Activated effector memory CD4-positive, alpha-beta T cell treated with anti-CD3 and anti-CD28 coated beads, Interleukin-2, amount 50 U/mL, for 16 hours (primary cell): ENCODE measurements at places on chromosomes 4 and X.

GRCh38 chr4:173485164-173485563 is 44.9 kb downstream of the HAND2 start:
- DNase-seq: no peak

- no peak for DNase-seq
These were observed 2.3 kb downstream of the FBXL5 start for GRCh38 chr4:15652841-15653240.

DNA sequence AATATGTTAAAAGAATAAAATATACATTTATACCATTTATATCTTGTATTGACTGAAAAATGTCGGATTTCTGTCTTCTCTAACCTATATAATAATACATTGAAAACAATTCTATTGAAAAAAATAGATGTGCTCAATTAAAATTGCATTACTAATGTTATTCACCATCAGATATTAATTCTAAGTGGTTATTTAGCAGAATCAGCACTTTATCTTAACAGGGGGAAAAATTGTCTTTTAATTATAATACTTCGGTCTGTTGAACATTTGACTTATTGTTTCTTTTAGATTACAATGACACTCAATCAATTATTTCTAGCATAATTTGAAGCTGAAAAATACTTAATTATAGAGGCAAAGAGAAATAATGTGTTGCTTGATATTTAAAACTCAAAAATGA is 220.3 kb downstream of the PABPC4L start:
- no peak for DNase-seq

GRCh38 chr4:184166736-184167135 is 50.9 kb downstream of the ENPP6 start:
- DNase-seq: no peak

- no peak for DNase-seq
These were observed 48.6 kb downstream of the HAUS3 start for GRCh38 chr4:2193326-2193725.

DNA sequence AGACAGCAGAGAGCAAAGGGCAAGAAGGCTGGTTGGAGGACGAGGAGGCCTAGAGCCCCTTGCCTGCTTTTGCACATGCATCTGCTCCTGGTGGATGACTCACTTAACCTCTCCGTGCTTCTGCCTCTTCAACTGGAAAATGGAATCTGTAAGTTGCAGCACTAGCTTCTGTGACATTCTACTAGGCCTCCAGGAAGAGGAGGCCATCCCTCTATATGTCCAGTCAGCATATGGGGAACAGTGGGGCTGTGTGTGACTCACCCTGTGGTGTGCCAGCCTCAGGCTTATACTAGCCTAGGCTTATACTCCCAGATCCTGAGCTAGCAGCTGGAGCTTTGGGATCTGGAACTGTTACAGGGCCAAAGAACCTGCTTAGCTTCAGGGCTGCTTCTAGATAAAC is 36.0 kb downstream of the RTL9 start:
- no peak for DNase-seq

DNA sequence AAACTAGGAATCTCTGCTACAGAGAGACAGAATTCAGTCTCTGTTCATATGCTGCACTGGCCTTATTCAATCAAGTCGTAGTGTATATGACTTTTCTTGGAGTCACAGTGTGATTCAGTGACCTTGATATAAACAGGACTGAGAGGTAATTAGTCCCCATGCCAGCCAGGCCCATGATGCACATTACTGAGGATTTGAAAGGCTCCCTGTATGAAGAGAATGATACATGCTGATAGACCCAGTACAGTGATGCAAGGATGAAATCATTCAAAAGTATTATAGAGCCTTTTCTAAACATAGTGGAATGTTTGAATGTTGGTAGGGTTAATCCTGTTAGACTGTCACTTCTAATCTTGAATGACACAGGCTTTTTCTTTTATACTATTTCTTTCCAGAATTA is 34.1 kb downstream of the ANXA3 start:
- DNase-seq: no peak

- peak; percentile 74 for DNase-seq
These were observed 7.2 kb upstream of the NEUROG2 start for GRCh38 chr4:112523008-112523721.

- DNase-seq: no peak
These were observed 62.4 kb downstream of the JADE1 start for GRCh38 chr4:128871948-128872347.

- peak; percentile 57 for DNase-seq
These were observed 202.1 kb downstream of the PTTG2 start for GRCh38 chr4:38162240-38162784.

DNA sequence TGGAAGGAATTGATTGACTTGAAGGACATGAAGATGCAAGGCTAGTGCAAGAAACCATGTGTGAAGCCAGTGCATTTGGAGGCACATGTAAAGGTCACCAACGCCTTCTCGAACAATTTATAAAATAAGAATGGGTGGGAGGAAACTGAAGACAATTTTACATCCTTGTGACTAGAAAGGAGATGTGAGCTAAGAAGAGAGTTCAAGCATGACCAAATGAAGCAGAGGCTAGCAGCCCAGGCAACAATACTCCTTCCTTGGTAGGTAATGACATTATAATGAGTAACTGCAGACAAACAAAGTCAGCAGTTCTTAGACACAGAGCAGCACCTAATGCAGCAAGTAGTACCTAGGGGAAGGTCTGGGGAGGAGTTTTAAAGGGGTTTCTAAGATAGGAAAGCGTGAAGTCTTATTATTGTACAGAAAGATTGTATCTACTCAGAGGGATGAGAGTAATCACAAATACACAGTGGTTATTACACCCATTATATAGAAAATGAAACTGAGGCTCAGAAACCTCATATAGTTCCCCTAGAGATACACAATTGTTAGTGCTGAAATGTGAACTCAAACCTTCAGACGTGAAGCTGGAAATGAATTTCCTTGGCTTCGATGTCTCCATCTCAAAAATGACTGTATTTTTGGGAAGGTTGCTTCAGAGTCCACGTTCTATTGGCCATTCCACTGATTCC is 56.1 kb downstream of the ATXN3L start:
- no peak for DNase-seq

DNA sequence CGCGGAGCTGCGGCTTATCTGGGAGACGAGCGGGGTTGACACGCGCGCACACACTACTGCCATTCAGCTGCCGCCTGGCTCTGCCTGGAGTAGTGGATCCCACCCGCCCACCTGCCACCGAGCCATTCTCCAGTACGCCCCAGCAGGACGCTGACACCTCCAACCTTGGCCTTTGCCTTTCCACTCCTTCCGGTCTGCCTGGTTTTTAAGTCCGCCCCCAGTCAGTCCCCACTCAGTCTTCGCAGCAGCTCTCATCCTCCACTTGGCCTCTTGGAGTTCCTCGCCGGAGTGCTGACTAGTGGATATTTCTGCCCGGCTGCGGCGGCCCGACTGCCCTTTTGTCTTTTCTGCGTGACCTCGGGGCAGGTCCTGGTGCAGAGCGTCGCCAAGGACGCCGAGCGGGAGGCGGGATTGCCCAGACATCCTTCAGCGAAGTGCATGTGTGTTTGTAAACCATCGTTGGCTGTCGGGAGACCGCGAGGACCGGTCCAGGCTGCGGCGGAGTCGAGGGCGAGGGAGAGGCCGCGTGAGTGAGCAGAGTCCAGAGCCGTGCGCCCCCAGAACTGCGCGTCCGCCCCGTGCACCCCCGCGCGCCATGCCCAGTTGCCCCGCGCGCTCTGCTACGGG is 1.1 kb downstream of the SLIT2 start:
- peak; percentile 58 for DNase-seq

DNA sequence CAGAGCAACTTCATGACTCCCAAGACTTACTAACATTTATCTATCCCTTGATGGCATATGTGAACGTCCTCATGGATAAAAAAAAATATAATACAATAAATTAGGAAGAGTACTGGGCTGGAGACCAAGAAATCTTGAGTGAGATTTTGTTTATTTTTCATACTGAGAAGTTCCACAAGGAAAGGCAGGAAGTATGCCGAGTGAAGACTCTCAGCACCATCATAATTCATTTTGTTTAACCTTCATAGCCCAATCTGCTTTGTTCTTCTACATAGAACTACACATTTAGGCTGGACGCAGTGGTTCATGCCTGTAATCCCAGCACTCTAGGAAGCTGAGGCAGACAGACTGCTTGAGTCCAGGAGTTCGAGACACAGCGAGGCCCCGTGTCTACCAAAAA is 198.3 kb downstream of the NSUN7 start:
- no peak for DNase-seq

DNA sequence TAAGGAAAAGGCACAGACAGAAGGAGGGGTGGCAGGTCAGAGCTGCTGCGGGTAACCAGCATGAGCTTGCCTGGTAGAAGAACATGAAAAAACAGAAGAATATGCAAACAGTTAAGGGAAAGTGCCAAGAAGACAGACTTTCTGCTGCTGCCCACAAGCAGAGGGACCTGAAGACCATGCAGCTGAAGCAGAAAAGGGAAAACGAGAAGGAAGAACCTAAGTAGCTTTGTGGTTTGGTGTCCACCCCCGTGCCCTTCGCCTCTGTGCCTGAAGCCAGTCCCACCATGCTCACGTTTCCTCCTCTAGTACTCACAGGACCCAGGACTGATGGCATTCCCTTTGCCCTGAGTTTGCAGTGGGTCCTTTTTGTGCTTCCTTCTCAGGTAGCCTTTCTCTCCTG is 62.8 kb downstream of the UBA6 start:
- no peak for DNase-seq

- no peak for DNase-seq
These were observed 32.0 kb upstream of the STS start for GRCh38 chrX:7115557-7115956.

- no peak for DNase-seq
These were observed 44.7 kb downstream of the SETD7 start for GRCh38 chr4:139511320-139511719.

- DNase-seq: no peak
These were observed 64.5 kb downstream of the TEC start for GRCh38 chr4:48205107-48205506.

DNA sequence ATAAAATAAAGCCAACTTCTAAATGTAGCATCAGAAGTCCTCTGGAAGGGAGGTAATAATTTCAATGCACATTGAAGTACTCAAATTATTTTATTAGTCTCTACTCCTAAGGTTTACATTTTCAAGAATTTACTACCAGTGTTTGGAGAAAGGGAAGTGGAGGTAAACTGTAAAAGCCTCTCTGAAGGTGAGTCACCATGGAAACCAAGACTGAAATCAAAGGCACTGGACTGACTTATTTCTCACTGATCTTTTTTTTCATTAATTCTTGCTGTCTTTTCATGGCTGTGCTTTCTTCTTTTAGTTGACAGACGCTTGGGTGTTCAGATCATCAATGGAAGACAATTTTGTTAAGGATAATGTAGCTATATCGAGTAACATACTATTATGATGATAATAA is 9.7 kb downstream of the SLC39A8 start:
- no peak for DNase-seq

DNA sequence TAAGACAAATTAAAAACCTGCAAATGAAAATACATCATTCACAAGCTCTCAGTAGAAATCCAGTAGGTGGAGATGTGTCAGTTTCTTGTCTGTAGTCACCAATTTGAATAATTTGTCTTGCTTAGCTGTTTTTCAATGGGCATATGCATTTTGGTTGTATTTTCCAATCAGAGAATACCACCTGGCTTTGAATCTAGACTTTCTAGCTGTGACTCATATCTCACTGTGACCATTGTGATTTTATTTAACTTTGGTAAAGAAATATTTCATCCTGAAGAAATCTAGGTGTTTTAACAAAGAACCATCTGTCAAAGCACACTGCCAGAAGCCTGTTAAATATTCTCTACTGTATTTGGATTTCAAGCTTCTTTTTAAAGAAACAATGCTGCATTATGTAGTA is 1650.6 kb upstream of the IGFBP7 start:
- DNase-seq: no peak

DNA sequence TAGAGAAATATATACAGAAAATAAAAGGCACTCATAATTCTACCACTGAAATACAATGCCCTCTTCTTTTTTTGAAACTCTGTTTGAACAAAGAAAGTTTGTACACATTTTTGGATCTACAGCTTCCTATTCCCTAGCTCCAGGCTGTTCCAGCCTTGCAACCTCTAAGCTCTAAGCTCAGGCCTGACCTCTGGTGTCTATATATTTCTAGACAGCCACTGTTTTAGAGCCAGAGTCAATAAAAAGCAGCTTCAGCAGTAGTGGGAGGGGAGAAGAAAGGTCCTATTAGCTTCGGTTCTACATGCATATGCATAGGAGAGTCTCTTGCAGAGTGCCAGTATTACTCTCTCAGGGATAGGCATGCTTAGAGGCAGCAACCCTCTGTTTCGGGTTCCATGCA is 39.7 kb downstream of the CLDN2 start:
- no peak for DNase-seq

- no peak for DNase-seq
These were observed 373.5 kb upstream of the TACR3 start for GRCh38 chr4:104093247-104093646.

DNA sequence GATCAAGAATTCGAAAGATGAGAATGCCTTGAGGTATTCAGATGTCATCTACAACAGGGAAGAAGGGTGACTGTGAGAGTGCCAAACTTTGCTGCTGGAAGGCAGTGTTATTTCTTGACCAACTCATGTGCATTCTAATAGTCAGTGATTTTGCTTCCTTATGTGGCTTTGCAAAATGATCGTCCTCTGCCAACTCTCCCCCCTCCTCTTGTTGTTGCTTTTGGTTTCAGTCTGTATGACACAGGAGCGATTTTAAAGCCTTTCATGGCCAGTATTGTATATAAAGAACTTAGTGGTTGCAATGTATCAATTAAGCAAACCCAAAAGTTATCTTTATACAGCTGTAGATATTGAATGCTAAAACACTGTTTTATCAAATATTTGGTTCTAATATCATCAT is 379.1 kb downstream of the IL1RAPL1 start:
- DNase-seq: no peak

DNA sequence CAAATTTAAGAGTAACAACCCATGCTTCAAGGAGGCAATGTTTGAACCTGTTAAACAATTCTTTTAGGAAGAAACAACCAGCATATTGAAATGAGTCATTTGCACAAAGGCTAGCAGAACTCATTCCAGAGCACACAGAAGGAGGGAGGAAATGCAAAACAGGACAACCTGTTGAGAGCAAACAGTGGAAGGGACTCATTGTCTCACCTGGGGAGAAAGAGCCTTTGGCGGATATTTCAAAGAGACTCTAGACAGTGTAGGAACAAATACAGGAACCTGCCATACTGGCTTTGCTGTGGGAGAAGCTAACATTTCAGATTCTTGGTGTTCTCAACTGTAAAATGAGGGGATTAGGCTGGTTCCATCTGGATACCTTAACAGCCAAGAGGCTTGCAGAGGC is 14.8 kb upstream of the RASGEF1B start:
- DNase-seq: no peak

- no peak for DNase-seq
These were observed 33.0 kb downstream of the PLAC1 start for GRCh38 chrX:134625315-134625718.

- no peak for DNase-seq
These were observed 230.1 kb upstream of the ARSJ start for GRCh38 chr4:114209584-114209983.

DNA sequence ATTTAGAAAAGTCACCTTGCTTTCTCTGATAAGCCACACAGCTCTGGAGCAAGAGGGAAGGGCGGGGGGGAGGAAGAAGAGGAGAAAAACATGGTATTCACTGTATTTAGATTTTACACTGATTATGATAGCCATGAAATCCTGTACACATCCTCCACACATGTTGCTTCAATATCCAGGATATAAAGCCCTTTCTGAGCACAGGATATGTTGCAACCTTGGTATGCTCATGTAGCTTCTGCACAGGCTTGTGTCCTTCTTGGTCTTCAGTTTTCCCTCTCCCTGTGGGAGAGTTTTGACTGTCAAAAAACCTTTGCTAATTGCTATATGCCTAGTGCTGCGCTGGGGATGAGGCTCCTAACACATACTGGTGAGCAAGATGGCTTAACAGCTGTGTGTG is 61.9 kb upstream of the DAPP1 start:
- DNase-seq: no peak

- DNase-seq: no peak
These were observed 80.4 kb upstream of the GPC4 start for GRCh38 chrX:133495464-133496391.
